Karpas-422 (cell line): ENCODE measurements at places on chromosomes 4 and X. TPM values are rescaled to one million over a fixed set of nuclear protein-coding genes. Genes with fewer than 3 reads are reported as not detected.
A peak's percentile ranks its signal among the peaks of the same experiment; 100 is the strongest.

The MAOB gene
- total RNA-seq: not detected in 2 replicates

The TLR2 gene
- total RNA-seq: not detected in 2 replicates

The SSX2B gene
- not detected in 2 replicates for total RNA-seq

DNA sequence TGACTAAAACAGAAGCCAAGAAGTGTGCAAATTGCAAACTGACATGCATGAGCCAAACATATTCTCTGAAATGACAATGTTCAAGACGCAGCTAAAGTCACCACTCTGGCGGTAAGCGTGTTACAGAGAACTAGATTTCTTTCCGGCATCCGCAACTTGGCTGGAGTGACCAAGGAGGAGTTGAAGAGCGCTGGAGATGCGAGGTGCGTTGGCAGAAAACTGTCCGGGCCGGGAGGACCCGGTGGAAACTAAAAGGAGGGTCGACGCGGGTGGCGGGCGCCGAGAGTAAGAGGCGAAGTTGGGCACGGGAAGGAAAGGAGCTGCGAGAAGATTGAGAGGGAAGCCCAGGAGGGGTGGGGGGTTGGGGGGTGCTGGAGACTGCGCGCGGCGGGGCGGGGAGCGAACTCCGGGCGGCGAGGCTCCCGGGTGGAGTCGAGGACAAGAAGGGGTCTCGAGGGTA is 807 bp downstream of the SEL1L3 start:
- H3K36me3 ChIP-seq: peaks cover 25% of the 10 kb centered on the region
- H3K4me3 ChIP-seq: peak overlapping the region; percentile 79
- peaks cover 85% of the 10 kb centered on the region for H3K4me1 ChIP-seq
- DNase-seq: peak; percentile 78
- H3K27ac ChIP-seq: peak overlapping the region; percentile 94

GRCh38 chr4:118911238-118911703 is 22.6 kb downstream of the SYNPO2 start:
- DNase-seq: no peak
- no peaks in the 10 kb centered on the region for H3K4me1 ChIP-seq
- no peaks in the 10 kb centered on the region; the same call in 1 of the 2 replicates for H3K27me3 ChIP-seq

DNA sequence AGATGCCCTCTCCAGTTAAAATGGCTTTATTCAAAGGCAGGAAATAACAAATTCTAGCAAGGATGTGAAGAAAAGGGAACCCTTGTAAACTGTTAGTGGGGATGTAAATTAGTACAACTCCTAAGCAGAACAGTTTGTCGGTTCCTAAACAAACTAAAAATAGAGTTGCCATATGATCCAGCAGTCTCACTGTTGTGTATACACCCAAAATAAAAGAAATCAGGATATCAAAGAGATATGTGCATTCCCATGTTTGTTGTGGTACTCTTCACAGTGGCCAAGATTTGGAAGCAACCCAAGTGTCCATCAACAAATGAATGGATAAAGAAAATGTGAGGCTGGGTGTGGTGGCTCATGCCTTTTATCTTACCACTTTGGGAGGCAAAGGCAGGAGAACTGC is 36.1 kb downstream of the ADH7 start:
- H3K27me3 ChIP-seq: no peaks in the 10 kb centered on the region
- no peak overlapping the region for H3K4me3 ChIP-seq
- H3K4me1 ChIP-seq: no peaks in the 10 kb centered on the region
- no peaks in the 10 kb centered on the region for H3K36me3 ChIP-seq
